Omental fat pad (tissue), 4 donors: ENCODE measurements at places on chromosomes 13 and 19.

DNA sequence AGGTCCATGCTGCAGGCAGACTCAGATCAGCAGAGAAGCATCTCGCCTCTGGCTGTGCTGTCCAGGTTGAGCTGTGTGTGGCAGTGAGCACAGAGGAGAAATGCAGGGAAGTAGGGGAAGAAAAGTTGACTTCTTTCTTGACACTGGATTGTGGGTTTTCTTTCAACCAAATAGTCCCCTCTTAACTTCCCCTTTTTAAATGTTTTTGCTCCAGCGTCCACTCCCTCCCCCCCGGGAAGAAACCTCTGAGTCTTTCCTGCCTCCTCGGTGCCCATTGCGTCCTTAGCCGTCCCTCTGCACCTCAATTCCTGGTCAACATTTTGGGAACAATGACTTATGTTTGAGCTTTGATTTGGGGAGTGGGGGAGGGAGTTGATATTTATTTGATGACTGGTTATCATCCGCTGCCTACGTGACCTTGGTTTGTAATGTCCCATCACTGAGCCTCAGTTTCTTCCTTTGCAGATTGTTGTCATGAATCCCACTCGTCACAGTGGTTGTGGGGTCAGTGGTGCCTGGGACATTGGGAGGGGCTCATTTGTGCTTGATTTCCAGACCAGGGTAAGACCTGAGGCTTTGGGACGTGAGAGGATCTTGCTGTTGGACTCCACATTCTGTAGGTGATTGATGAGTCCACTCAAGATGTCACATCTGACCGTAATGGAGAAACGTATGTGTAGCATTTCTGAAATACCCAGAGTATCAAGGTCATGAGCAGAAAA is at the start of gene LILRB2:
TSS of gene LILRB2 (minus strand) at position 104 of the 722 bp plus-strand sequence. CDS start 614 bp downstream, outside the sequence.
- DNase-seq: no peak

- no peak for DNase-seq
Observed at GRCh38 chr13:31880851-31881494, 141.6 kb downstream of the RXFP2 start.

- no peak for DNase-seq
Observed at GRCh38 chr13:39786091-39786490, 130.6 kb downstream of the COG6 start.

GRCh38 chr19:40945645-40946044 is 45.4 kb upstream of the CYP2B6 start:
- no peak for DNase-seq
